Fibroblast of lung (primary cell): ENCODE measurements at places on chromosomes 7 and 10. TPM values are rescaled to one million over a fixed set of nuclear protein-coding genes. Genes with fewer than 3 reads are reported as not detected.

The TCAF2 gene
- total RNA-seq: 1.3 and 1.5 TPM in 2 replicates

The DENND2A gene
- 39.0 and 40.8 TPM in 2 replicates for total RNA-seq

The COL1A2 gene
- 2,400 and 2,928 TPM in 2 replicates for total RNA-seq

The SAMD9 gene
- 14.6 and 19.2 TPM in 2 replicates for total RNA-seq

The IFIT1B gene
- total RNA-seq: under 0.01 TPM in 1 of 2 replicates, not detected in the other

- no peaks in the 10 kb centered on the region for H3K36me3 ChIP-seq
- no peak for DNase-seq
- H3K27ac ChIP-seq: no peak overlapping the region
- no peaks in the 10 kb centered on the region for H3K27me3 ChIP-seq
- no peaks in the 10 kb centered on the region for H3K4me1 ChIP-seq
Observed at GRCh38 chr10:23070913-23071218, 24.5 kb upstream of the MSRB2 start.

DNA sequence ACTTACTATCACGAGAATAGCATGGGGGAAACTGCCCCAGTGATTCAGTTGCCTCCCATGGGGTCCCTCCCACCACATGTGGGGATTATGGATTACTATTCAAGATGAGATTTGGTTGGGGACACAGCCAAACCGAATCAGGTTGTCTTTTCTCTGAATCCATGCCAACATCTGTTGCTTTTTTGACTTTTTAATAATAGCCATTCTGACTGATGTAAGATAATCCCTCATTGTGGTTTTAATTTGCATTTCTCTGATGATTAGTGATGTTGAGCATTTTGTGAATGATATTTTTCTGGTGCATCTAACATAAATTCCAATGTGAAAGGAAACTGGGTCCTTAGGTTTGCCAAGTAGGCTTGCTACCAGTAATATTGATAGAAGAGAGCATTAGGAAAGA is 69.0 kb upstream of the ARHGAP21 start:
- no peak overlapping the region for H3K27ac ChIP-seq
- DNase-seq: peak; percentile 17
- H3K4me1 ChIP-seq: no peaks in the 10 kb centered on the region
- no peaks in the 10 kb centered on the region for H3K27me3 ChIP-seq
- H3K36me3 ChIP-seq: no peaks in the 10 kb centered on the region

DNA sequence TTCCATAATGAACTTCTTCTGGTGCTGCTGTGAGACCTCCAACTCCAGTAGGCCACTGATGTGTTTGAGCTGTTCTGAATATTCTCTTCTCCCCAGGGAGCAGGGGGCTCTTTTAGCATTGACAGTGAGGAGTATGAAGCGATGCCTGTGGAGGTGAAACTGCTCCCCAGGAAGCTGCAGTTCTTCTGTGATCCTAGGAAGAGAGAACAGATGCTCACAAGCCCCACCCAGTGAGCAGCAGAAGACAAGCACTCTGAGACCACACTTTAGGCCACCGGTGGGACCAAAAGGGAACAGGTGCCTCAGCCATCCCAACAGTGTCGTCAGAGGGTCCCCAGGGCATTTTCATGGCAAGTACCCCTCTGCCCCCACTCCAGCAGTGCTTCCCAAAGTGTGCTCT is 49.3 kb downstream of the DENND11 start:
- H3K27ac ChIP-seq: no peak overlapping the region
- no peaks in the 10 kb centered on the region for H3K4me1 ChIP-seq
- H3K36me3 ChIP-seq: no peaks in the 10 kb centered on the region

DNA sequence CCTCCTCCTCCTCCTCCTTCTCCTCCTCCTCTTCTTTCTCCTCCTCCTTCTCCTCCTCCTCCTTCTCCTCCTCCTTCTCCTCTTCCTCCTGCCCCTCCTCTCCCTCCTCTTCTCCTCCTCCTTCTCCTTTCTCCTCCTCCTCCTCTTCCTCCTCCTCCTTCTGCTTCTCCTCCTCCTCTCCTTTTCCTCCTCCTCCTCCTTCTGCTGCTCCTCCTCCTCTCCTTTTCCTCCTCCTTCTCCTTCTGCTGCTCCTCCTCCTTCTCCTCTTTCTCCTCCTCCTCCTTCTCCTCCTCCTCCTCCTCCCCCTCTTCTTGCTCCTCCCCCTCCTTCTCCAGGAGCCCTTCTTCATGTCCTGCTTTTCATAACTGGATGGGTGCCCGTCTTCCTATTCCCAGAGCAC is 12.2 kb downstream of the PLXNA4 start:
- no peaks in the 10 kb centered on the region for H3K27me3 ChIP-seq
- H3K36me3 ChIP-seq: no peaks in the 10 kb centered on the region
- no peak overlapping the region for H3K4me3 ChIP-seq
- H3K27ac ChIP-seq: no peak overlapping the region
- DNase-seq: no peak
- no peaks in the 10 kb centered on the region for H3K4me1 ChIP-seq

DNA sequence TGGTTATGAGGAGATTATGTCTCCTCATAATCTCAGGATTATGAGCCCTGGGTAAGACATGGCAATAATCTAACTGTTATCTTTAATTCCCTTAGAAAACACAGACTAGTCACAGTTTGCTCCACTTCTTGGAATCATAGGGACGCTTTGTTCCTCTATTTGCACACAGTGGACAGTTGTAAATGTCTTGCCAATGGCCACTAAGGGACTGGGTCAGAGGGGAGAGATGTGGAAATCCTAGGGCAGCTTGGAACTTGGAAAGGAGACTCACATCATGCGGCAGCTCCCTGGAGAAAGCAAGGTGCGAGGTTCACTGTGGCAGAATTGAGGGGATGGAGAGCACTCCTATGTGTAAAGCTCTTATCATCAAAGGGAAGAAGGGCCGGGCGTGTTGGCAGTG is 266.1 kb downstream of the PRPF18 start:
- no peaks in the 10 kb centered on the region for H3K4me1 ChIP-seq
- DNase-seq: no peak
- no peaks in the 10 kb centered on the region for H3K27me3 ChIP-seq
- H3K4me3 ChIP-seq: no peak overlapping the region
- no peak overlapping the region for H3K27ac ChIP-seq
- peaks cover 3% of the 10 kb centered on the region for H3K36me3 ChIP-seq

- H3K4me3 ChIP-seq: no peak overlapping the region
- H3K4me1 ChIP-seq: peaks cover 13% of the 10 kb centered on the region
- peaks cover 8% of the 10 kb centered on the region for H3K36me3 ChIP-seq
- no peak overlapping the region for H3K27ac ChIP-seq
Observed at GRCh38 chr7:74087791-74088453, 4.3 kb downstream of the LIMK1 start.

GRCh38 chr10:58300676-58301075 is 31.7 kb downstream of the CISD1 start:
- H3K27ac ChIP-seq: no peak overlapping the region
- H3K4me3 ChIP-seq: no peak overlapping the region
- H3K36me3 ChIP-seq: no peaks in the 10 kb centered on the region
- H3K4me1 ChIP-seq: no peaks in the 10 kb centered on the region

- no peak overlapping the region for H3K27ac ChIP-seq
- no peak for DNase-seq
- H3K4me3 ChIP-seq: no peak overlapping the region
- H3K36me3 ChIP-seq: no peaks in the 10 kb centered on the region
- H3K27me3 ChIP-seq: no peaks in the 10 kb centered on the region
- peaks cover 10% of the 10 kb centered on the region for H3K4me1 ChIP-seq
Observed at GRCh38 chr10:5596611-5597341, 69.6 kb downstream of the ASB13 start.
